ENCODE measurements at places on chromosomes 12 and 14.

- DNase-seq, result no peak
Measured at GRCh38 chr14:104093366-104094055, 8.0 kb downstream of the ASPG start.

DNA sequence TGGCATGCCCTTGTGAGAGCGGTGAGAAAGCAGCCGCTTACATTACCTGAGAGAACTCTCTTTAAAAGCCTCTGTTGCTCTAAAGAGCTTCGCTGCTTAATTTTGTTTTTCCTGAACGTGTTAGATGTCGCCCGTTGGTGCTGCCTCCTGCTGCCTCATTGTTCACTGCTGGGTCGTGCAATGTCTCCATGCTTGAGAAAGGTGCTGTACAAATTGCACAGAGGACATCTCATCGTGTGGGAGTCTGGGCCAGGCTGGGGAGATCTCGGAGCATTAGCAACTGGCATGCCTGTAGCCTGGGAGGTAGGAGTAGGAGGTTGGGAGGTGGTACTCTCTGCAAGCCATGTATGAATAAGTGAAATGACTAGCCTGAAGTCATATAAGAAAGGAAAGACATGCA is 686.0 kb downstream of the NOVA1 start:
- DNase-seq, result no peak

- no peak for DNase-seq
Measured at GRCh38 chr12:45959728-45960127, 30.6 kb downstream of the SCAF11 start.

DNA sequence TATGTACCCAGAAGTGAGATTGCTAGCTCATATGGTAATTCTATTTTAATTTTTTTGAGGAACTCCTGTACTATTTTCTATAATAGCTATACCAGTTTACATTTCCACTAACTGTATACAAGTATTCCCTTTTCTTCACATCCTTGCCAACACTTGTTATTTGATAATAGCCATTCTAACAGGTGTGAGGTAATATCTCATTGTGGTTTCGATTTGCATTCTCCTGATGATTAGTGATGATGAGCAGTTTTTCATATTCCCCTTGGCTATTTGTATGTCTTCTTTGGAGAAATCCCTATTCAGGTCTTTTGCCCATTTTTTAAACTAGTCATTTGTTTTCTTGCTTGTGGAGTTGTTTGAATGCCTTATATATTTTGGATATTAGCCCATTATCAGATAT is 121.3 kb downstream of the BBS10 start:
- DNase-seq, result no peak

DNA sequence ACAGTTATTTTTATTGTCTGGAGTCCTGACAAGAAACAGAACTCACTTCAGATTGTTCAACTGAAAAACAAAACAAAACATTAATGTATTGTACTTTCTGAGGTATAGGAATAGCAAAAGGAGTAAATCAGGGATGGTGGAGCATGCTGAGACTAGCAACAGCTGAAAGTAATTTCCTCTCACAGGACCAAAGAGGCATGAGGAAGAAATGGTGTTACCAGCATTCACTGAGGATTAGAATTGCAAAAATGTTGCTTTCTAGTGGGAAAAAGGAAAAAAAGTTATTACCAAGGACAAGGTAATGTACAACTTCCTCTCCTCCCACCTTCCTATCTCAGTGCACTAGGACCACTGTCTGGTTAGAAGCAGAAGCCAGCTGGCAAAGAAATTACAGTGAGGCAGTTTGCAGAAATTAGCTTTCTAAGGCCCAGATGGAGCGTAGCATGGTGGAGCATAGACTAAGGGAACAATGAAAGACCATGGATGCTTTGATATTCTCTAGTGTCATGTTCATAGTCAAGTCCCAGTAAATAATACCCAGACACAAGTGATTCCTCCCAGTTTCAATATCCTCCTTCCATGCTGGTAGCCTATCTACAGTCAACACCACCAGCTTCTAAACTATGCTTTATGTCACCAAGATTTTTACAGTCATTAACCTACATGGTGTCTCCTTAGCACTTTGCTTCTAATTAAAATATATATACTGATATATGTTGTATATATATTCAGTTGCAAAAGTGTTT is 133.7 kb upstream of the DCN start:
- no peak for DNase-seq

DNA sequence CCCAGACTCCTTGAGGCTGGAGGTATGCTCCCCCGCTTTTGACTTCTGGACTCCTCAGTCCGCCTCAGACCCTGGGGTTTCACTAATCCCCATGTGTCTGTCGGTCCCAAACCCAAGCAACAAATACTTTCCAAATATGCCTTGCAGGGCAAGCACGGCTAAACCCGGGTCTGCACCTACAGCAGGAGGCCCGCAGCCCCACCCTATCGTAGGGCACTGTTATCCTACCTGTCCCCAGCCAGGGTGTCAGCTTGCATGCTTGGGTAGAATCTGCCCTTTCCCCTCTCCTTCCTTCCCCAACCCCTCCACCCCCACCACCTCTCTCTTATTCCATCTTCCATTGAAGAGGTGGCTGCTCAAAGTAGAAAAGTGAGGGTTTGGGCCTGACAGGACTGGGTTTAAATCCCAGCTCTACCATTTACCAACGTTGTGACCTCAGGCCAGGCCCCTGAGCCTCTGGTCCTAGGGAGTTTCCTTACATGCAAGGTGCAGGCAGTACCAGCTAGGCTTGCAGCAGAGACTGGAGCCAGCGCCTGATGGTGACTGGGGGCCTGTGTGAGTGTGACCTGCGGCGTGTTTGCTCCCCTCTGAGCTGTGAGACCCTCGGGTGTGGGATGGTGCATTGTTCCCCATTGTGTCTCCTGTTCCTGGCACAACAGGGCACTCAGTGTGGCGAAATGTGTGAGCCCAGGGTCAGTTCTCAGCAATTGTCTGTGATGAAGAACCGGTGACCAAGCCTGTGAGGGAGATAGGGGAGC is 11.2 kb upstream of the EML1 start:
- no peak for DNase-seq

- DNase-seq, result no peak
Measured at GRCh38 chr12:109981311-109981710, 14.9 kb downstream of the GIT2 start.

DNA sequence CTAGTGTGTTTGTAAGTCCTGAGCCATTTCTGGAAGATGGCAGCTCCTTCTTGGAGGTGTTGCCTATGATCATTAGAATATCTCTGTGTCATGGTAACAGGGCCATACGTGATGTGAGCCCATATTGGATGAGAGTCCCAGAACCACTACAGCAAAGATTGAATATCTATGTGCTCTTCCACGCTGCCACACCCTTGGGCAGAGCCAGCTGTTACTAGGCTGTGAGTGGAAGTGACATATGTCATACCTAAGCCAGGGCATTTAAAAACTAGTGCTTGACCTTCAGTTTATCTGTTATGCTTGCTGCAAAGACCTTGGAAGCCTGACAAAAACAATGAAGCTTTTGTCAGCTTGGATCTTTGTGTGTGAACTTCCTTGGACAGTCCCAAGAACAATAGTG is 495.1 kb upstream of the CCDC196 start:
- no peak for DNase-seq

GRCh38 chr12:119666226-119666795 is 1.6 kb upstream of the PRKAB1 start:
- DNase-seq, result no peak

DNA sequence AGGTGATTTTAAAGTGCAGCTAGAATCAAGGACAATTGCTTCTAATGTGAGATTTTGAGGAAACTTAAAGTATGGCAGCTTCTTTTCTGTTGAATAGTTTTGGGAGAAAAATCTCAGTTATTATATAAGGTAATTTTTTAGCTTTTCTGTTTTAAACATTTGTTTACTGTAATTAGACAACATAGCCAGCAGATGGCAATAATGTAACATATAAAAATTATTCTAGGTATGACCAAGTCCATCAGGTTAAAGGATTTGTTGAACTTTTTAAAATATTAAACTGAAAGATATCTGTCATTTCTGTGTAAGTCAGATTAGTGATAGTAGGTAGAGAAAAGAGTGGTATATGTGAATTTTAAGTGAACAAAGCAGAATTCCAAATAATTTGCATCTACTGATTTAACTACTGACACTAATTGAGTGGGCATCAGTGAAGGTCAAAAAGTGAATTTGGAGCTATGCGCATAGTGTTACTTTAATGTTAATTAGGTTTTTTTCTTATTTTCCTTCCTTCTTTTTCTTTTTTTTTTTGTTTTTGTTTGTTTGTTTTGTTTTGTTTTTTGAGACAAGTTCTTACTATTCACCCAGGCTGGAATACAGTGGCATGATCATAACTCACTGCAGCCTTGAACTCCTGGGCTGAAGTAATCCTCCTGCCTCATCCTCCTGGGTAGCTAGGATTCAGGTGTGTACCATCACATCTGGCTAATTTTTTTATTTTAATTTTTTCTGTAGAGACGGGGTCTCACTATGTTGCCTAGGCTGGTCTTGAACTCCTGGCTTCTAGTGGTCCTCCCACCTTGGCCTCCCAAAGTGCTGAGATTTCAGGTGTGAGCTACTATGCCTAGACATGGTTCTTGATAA is 18.6 kb downstream of the PRORP start:
- DNase-seq, result no peak

- no peak for DNase-seq
Measured at GRCh38 chr12:48973531-48973930, 2.0 kb upstream of the WNT10B start.

DNA sequence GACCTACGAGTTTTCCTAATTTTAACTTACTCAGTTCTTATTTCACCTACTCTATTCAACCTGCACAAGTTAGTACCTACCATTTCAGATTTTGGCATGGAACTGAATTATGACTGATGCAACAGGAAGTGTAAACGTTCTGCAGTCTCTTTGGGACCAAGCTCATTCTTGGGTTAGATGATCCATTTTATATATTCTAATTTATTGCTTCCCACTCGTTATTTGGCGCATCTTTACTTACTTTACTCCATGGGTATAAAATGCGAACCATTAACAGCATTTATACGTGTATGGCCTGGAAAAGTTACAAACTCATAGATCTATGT is 1.0 kb upstream of the EML1 start:
- DNase-seq, result no peak

GRCh38 chr12:75571656-75572205 is 60.3 kb upstream of the KRR1 start:
- no peak for DNase-seq

GRCh38 chr14:34021096-34021495 is 70.2 kb upstream of the EGLN3 start:
- no peak for DNase-seq

GRCh38 chr12:22477166-22477893 is 67.0 kb downstream of the C2CD5 start:
- no peak for DNase-seq

- DNase-seq, result peak; percentile 15
Measured at GRCh38 chr12:27383429-27384260, 51.0 kb downstream of the BMAL2 start.
